ENCODE measurements at places on chromosomes 7 and 10. TPM values are rescaled to one million over a fixed set of nuclear protein-coding genes. Genes with fewer than 3 reads are reported as not detected.

The PON1 gene
- not detected for total RNA-seq

The PRSS2 gene
- not detected for total RNA-seq

The TMEM120A gene
- total RNA-seq, result 28.9 TPM

The SYPL1 gene
- total RNA-seq, result 72.2 TPM

The COL26A1 gene
- total RNA-seq, result not detected

The PHYHIPL gene
- total RNA-seq, result not detected

The WDFY4 gene
- not detected for total RNA-seq

The BMPER gene
- 157 TPM for total RNA-seq

The TWIST1 gene
- total RNA-seq, result 33.2 TPM

The EGR2 gene
- 0.90 TPM for total RNA-seq

The HOXA6 gene
- total RNA-seq, result not detected

The PIP gene
- total RNA-seq, result not detected
